Right hindlimb (tissue), 1 donor: ENCODE measurements at places on chromosomes 6 and 20.

GRCh38 chr20:37366743-37367142 lies 20.8 kb downstream of the SRC start:
- DNase-seq = no peak

- DNase-seq = no peak
Observed at GRCh38 chr20:49704932-49705336, 8.7 kb downstream of the B4GALT5 start.

- DNase-seq = no peak
Observed at GRCh38 chr20:3973705-3974104, 41.7 kb downstream of the RNF24 start.

- no peak for DNase-seq
Observed at GRCh38 chr6:33993091-33993490, 152.8 kb downstream of the GRM4 start.

- no peak for DNase-seq
Observed at GRCh38 chr6:143664171-143664570, 13.6 kb upstream of the PHACTR2 start.

GRCh38 chr6:105968603-105969333 lies 117.4 kb upstream of the PRDM1 start:
- no peak for DNase-seq

DNA sequence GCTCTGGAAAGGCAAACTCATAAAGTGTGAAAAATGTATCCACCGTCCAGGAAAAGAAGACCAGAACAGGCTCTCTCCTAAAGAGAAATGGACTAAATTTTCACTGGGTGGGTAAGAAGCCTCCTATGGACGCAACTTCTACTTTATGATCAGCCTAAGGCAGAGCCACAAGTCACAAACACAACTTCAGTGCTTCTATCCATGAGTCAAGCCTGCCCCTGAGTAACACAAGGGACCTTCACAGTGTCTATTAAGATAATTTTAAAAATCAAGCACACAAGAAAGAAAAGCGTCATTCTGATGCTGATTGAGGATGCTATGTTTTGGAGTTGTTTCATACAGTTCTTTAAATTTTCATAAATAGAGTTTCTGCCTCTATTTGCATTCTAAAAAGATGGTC lies 601.7 kb upstream of the ARID1B start:
- DNase-seq = no peak

- DNase-seq = no peak
Observed at GRCh38 chr6:36629784-36630183, 35.6 kb downstream of the SRSF3 start.

GRCh38 chr20:2242678-2243077 lies 53.1 kb upstream of the TGM3 start:
- no peak for DNase-seq

DNA sequence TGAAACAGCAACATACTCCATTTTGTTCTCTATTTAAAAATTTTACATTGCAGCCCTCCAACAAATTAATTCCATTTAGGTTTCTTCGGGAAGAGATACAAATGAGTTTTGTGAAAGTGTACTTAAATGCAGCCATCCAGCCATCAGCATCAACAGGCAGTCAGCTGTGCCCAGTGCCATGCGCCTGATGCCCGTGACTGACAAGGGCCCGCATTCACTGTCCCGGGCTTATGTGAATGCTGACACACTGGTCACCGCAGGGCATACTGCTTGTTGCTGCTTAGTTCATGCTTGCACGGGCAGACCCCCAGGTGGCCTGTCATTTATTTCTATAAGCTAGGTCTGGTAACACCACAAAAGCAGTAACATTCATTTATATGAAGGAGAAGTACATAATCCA lies 224.9 kb upstream of the QKI start:
- DNase-seq = no peak

DNA sequence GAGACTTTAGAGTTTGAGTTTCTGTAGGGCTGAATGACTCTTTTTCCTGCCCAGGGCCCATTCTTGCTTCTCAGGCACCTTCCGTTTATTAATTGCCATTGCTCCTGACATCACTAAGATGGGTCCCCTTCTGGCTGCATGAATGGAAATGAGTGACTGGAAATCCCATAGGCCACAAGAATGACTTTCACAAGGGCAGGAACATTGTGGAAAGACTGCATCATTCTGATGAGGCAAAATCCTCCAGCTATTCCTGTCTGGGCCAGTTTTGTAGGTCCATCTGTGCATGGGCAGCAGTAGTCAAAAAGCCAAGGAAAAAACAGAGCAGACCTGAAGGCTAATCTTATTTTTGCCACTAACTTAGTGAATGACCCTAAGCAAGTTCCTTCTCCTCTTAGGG lies 19.3 kb downstream of the TMEM74B start:
- DNase-seq = no peak

GRCh38 chr6:20577173-20577688 lies 43.0 kb downstream of the CDKAL1 start:
- no peak for DNase-seq

DNA sequence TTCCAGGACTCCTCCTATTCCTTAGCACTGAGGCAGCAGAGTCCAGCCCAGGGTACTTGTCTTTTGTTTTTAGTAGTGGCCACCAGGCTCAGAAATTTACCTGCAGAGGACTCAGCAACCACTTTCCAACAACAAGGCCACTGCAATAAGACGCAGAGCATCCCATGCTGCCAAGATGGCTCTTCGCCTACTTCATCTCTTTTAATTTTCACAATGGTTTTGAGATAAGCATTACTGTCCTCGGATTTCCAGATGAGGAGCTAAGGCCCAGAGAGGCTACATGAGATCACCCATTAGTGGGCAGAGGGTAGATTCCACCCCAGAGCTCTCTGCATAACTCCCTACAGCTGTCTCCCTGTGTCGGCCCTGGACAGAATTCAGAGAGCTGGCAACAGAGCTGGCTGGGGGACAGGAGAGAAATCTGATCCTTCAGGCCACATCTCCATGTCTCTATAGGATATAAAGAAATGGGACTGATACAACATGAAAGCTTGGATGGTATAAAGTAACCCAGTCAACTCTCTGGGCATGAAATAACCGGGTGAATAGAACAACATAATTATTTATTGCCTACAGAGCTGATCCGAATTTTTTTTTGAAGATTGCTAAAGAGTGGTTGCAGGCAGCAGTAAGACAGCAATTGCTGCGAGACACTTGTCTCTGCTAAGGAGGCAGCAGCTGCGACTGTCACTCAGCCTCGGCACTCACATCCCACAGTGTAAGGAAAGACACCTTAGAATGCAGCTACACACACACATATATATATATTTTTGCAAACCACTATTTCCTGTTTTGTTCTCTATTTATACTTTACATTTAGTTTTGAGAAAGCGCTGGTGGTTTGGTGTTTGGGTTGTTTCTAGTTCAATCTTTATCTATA lies 37.2 kb downstream of the SCML4 start:
- DNase-seq = peak; percentile 83

GRCh38 chr6:138521790-138522189 lies 22.5 kb upstream of the NHSL1 start:
- no peak for DNase-seq

DNA sequence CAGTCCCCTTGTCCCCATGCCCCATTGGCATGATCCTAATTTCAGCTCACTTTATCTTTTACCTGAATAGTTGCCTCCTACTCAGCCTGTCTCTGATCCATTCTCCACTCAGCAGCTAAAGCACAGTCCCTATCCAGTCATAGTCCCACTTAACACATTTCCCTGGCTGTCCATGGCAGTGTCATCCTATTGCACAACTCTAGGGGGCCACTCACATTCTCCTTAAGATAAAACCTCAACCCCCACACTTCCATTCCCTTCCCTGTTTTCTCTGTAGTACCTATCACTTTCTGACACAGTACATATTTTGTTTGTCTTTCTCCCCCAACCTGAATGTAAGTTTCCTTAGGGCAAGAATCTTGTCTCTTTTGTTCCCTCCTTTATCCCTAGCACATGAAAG lies 220.9 kb upstream of the PLN start:
- DNase-seq = no peak

DNA sequence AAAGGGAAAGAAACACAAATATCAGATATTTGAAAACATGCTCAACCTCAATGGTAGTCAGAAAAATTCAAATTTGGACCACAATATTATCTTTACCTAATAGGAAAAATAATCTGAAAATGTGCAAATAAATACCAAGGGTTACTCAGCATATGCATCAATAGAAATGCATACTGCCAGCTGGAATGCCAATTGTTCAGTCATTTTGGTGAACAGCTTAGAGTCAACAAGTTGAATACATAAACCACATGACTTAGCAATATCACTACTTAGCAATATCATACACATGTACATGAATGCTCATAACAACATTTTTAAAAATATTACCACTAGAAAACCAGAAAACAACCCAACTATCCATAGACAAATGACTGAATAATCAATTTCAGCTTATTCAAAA lies 212.7 kb downstream of the PTPRK start:
- no peak for DNase-seq

DNA sequence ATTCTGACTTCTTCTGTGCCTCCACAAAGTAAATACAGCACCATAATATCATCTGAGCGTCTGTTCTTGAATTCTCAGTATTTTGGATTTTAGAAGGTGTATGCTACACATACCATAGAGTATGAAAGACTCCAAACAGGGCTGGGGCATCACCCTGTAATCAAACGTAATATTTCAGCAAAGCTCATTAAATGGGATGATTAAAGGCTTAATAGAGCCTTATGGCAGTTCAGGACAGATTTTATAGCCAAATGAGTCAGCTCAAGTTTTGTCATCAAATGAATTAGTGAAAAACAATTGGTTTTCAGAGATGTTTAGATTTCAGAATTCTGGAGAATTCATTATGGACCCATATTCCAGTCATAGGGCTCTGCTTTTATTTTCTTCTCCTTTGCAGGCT lies 68.9 kb downstream of the TULP4 start:
- no peak for DNase-seq

DNA sequence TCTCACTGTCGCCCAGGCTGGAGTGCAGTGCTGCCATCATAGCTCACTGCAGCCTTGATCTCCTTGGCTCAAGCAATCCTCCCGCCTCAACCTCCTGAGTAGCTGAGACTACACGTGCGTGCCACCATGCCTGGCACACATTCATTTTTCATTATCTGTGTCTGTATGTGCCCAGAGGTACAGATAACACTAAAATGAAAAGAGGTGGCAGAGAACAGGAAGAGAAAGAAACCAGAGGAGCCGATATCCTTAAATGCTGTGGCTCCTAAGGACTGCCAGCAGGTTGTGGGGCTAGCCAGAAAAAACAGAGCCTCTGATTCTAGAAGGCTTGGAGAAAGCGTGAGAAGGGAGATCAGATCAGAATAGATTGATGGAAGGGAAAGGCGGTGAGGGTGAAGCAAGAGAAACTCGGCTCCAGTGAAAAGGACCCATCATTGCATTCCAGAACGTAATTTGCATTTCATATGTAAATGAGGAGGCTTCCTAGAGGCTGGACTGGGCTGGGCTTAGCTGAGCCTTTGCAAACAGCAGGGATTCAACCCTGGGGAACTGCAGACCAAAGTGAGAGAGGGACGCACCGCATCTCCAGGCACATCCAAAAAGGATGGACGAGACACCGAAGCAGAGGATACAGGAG lies 64.2 kb downstream of the GCNT2 start:
- DNase-seq = no peak

DNA sequence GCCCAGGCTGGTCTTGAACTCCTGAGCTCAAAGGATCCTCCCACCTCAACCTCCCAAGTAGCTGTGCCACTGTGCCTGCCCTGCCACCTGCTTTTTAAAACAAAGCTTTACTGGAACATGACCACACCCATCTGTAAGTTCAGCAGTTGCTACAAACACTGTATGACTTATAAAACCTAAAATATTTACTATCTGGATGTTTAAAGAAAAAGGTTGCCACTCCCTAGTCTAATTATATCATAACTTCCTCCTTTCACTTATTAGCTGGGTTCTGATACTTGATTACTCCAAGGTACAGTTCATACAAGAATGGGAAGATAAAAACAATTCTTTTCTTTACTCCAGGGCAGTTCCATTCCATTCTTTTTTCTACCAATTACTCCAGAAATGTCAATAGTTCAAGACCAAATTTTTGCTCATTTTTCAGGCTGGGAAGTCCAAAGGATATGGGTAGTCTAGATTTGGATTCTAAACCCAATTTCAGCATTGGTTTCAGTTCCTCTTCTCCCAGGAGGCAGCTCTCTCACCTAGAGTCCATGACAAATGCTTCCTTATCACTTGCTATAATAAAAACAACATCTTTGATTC lies 63.1 kb downstream of the SEC63 start:
- no peak for DNase-seq

DNA sequence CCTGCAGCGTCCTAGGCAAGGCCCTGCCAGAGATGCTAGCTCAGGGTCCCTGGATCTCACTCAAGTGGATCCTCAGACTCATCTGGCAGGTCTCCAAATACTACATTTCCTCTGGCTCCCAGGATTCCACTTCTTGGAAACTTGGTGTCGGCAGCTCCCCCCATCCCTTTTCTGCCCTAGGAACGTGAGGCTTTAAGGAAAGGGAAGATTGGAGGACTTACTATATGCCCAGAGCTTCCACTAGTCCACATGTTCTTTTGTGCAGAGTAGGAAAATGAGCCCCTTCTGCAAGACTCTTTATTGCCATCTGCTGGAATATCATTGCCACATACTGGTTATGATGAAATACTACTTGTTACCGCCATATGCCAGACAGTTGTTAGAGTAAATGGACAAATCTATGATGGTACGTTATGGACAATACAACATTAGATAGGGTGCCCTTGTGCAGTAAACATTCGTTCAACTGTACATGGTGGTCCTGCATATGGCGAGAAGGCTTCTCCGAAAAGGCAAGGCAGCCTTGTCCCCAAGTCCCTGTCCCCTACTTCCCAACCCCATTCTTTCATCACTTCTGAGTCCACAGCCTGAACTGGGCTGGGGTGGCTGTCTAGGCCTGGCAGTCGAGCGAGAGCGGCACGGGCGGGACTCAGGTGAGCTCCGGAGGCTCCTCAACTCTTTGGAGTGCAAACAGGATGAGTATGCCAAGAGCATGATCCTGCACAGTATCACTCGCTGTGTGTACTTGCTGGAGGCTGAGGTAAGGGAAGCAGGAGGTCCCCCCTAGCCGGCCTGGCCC lies 780 bp downstream of the ARMC12 start:
- DNase-seq = no peak

DNA sequence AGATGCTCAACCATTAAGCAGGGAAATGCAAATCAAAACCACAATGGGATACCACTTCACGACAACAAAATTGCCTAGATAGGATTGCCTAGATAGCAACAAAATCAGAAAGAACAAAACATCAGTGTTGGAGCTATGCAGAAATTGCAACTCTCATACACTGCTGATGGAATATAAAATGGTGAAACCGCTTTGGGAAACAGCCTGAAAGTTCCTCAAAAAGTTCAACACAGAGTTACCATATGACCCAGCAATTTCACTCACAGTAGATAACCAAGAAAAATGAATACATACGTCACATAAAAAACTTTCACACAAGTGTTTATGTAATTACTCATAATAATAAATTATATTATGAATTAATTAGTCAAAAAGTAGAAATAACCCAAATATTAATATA lies 78.3 kb downstream of the MAFB start:
- DNase-seq = no peak

DNA sequence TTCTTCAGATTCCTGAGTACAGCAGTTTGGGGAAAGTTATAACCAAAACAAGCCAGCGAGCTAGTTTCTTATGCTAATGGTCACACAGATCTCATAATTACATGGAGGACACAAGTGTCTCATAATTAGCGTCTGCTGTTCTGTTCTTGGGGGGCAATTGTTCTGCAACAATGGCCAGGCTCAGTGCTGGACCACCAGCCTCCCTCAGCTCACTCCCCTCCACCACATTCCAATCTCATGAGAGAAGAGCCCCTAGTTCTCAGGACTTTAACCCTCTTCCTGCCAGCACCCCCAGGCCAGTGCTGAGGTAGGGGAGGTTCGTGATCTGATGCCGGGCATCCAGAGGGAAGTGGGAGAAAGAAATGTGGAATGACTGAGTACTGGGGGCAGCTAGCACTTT lies 20.2 kb upstream of the TOX2 start:
- no peak for DNase-seq
